Brain pericyte (primary cell): ENCODE measurements at places on chromosomes 4 and X.

GRCh38 chr4:168694667-168695066 lies 197.8 kb downstream of the PALLD start:
- no peak for DNase-seq

- no peak for DNase-seq
These were observed 38.7 kb downstream of the AASDH start for GRCh38 chr4:56348576-56348975.

DNA sequence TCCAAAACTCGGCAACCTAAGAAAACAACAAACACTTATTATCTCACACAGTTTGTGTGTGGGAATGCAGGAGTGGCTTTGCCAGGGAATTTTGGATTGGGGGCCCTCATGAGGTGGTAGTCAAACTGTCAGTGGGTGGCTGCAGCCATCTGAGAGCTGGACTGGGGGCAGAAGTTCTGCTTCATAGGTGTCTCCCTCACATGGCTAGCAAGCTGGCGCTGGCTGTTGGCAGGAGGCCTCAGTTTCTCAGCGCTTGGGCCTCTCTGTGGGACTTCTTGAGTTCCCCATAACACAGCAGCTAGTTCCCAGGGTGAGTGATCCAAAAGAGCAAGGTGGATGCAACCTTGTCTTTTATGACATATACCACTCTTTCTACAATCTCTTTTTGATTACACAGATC lies 26.0 kb upstream of the RASL11B start:
- DNase-seq: no peak

DNA sequence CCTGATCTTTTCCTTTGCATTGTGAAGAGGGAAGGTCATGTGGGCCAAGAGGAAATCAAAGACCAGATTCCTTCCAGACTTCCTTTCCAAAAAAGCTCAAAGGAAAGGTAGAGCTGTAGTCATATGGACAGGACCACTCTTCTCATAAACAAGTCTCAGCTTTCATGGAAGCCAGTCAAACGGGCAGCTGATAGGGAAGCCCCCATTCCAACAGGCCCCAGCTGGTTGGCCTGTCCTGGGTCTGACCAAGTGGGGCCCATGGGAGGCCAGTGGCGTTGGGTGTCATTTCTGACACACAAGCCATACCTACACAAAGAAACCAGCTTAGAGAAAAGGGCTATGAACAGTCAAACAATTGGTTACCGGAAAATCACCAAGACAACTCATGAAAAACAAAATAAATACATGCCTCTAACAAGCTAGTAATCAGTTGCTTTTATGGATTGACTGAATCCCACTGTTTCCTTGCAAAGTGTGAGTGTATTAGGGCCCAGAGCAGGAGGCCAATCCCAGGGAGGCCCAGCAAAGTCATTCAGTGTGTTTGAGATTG lies 149.6 kb upstream of the MAMLD1 start:
- DNase-seq: no peak

DNA sequence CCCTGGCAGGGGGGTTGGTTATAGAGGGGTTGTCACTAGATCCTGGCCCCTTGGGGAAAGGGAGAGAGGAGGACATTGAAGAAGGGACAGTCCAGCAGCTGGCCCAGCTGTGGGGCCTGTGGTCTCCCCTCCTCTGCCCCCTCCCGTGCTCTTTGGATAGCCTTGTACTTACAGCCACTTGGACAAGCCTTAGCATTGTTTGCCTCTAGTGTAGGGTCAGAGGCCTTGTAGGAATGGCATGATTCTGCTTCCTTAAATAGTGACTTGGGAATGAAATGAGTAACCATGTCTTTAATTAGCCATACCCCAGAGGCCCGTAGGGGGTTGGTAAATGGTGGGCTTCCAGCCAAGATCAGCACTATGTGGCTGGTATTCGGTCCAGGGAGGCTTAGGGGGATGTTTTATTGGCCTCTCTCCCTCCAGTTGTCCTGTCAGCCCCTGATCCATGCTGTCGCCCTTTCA lies 230.6 kb downstream of the PTTG2 start:
- peak; percentile 58 for DNase-seq

- DNase-seq: no peak
These were observed 430.8 kb downstream of the ARHGAP24 start for GRCh38 chr4:85905761-85906160.
